Central memory CD8-positive, alpha-beta T cell (primary cell): ENCODE measurements at places on chromosomes 1 and 21.

- no peak for DNase-seq
Observed at GRCh38 chr21:36582271-36582670, 102.3 kb upstream of the CLDN14 start.

DNA sequence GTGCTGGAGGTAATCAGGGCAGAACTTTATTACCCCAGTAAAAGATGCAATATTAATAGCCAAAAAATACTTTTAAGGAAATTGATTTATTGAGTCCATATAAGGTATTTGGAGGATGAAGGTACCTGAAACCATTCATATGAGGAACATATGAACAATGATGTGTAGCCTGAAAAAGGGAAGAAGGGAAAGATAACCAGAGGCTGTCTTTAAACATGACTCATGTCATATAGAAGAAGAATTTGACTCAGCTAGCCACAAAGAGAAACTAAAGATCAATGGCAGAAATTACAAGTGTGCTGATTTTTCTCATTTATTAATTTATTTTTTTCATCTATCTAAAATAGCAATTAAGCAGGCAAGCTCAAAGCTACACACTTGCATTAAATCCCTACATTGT lies 136.2 kb upstream of the DUSP10 start:
- no peak for DNase-seq

DNA sequence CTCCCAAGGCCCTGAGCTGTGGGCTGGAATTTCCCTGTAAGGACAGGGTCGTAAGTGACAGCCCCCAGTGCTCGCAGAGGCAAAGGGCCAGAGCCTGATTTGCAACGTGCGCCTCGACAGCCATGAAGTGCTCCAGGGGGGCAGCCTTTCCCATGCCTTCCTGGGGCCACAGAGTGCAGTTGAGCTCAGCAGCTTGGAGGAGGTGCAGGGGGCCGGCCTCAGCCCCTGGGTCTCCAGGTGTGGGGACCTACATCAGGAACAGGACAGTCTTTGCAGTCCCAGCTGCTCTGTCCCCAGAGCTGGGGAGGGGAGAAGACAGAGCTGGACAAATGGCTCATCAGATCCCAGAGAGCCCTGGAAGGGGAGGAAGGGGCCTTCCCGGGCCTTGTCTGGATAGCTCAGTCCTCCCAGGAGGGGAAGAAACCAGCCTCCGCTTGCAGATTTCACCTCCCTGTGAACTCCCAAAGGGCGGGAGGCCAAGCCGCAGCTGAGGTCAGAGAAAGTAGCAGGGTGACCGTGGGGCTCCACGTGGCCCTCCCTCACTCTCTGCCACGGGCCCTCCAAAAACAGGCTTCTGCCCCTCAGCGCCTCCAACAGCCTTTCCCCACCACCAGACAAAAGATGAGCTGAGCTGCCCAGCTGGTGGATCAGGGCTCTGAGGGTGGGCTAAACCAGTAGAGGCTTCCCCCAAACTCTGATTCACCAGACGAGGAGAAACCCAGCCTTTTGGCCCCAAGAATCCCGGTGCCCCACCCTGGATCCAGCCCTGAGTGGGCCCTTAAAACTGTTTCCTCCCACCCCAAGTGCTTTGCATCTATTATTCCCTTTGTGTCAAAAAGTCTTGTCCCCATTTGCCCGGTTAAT lies 76.5 kb downstream of the DHRS3 start:
- DNase-seq = no peak

DNA sequence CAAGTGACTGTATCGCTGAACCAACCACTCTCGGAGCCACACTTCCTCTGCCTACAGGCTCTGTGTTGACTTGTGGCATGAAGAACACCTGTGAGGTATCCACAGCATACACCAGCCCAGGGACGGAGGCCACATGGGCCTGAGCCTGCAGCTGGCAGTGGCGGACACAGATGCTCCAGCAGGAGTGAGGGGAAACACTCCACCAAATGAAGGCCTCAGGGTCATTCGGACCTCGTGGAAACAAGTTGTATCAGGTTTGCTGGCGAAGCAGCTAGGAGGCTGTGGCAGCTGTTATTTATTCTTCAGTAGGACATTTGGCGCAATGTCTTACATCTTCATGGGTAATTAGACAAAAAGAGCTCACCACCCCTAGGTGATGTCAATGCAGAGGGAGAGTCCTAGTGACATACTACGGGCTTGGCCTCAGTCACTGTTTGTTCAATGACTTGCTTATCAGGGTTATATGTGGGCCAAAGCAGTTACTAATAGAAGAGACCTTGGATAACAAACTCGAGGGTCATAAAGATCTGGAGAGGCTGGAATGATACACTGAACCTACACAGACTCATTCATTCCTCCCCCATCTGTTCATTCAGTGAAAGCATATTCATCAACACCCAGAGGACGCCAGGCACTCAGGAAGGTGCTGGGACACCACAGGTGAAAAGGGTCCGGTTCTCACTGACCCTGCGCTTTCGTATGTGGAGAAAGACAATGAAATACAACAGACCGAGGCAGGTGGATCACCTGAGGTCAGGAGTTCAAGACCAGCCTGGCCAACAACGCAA lies 11.6 kb upstream of the ETS2 start:
- no peak for DNase-seq

DNA sequence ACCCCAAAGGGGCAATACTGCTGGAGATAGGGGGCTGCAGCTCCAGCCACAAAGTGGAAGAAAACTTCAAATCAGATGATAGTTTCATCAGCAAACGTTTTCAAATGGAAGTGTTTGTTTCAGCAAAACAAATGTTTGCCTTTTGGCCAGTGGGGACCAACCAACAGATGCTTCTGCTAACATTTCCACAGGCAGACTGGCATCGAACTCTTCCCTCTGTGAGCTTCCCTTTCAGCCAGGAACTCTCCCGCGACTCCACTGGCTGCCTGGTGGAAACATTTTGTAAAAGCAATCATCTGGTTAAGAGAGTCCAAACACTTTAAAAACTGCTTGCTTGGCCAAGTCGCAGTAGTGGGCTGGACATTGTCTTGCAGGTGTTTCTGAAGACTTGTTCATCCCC lies 30.7 kb downstream of the CENPF start:
- DNase-seq = no peak

GRCh38 chr1:84289169-84289785 lies 12.2 kb upstream of the SAMD13 start:
- DNase-seq = no peak

- DNase-seq = no peak
Observed at GRCh38 chr1:226664413-226665101, 74.5 kb downstream of the ITPKB start.

DNA sequence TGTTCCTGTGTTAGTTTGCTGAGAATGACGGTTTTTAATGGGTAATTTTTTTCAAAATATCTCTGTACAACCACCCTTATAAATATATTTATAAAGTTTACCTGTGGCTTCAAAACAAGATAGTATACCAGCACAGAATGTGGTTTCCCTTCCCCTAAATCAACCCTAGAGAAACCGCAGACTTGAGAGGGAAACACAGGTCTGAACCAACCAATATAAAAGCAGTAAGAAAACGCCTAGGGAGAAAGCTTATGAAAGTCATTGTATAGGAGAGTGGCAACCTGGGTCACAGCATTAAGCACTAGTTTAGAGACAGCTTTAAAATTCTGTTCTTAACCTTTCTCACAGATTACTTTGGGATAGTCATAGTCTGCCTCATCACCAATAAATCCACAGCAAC lies 180.6 kb upstream of the LHX8 start:
- DNase-seq = no peak

DNA sequence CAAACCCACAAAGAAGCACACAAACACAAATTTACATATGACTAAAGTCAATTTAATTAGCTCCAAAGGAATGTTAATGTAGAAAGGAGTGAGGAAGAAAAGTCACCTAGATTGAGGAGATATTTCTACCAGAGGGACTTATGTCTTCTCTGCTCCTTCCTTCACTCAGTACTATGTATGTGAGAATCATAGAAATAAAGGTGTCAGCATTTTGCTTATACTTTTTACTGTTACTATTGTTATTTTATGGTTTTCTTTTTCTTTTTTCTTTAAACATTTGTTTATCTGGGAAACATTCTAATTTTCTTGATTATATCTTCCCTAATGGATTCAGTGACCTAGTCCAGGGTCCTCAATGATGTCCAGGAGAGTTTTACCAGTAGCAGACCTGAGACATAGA lies 511.9 kb upstream of the NCAM2 start:
- no peak for DNase-seq

DNA sequence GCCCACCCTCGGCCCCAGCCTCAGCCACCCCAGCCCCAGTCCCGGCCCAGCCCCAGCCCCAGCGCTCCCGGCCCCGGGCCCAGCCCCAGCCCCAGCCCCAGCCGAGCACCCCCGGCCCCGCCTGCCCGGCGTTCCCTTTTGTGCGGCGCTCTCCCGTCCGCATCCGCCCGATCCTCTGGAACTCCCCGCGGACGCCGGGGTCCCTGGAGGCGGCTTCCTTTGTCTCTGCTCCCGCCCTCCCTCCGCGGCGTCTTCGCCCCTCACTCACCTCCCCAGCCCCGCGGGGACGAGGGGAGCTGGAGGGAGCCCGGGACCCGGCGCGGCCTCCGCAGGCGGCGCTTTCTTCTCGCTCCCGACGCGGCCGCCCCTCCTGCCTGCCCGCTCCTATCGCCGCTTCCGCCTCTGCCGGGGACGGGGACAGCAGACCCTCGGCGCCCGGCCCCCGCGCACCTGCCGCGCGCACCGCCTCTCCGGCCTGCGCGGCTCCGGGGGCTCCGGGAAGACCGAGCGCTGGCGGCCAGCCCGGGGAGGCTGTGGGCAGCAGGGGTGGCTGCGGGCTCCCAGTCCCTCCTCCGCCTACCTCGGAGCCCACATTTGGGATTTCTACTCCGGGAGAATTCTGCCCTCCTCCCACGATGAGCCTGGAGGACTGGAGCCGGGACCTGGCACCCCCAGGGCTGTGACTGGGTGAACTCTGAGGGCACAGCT lies 14.0 kb downstream of the AGRN start:
- no peak for DNase-seq

GRCh38 chr1:117563492-117563875 lies 42.4 kb upstream of the TENT5C start:
- DNase-seq = no peak

- DNase-seq = no peak
Observed at GRCh38 chr1:171221665-171222591, 26.4 kb upstream of the FMO1 start.

DNA sequence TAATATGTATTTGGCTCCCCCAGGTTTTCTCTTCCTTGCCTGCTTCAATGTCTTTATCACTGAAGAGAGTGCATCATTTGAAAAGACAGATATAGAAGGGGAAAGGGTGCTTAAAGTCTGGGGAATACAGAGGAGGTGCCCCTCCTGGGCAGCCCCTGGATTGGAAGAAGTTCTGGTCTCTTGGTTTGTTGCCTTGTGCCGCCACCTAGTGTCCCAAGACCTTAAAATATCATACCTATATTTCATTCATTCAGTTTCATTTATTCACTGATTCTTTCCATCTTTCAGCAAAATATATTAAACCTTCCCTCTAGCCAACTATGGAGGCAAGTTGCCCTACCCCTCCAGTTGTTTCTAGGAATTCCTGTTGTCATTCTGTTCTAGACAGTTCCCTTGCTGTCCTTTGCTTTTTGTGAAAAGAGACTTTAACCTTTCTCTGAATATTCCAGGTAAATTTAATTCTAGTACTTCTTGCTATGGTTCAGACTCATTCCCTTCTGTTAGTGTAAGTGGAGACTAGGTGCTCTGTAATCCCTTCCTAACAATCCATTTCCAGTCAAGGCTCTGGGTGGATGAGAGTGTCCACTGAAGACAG lies 56.1 kb downstream of the MEF2D start:
- no peak for DNase-seq

DNA sequence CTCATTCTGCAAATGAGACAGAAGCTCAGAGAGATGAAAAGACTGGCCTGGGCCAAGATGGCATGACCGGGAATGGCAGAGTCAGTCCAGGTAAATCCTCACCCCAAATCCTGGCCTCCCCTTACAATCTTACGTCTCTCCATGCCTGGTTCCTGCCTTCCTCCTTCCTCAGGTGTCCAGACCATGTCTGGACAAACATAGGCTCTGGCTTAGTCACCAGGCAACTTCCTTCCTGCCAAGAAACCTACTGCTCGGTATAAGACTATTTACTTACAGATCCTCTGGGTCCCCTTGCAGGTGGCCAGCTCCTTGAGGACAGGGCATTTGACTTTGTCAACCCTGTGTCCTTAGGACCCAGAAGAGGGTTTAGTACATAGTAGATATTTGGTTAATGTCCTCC lies 69.4 kb upstream of the ROR1 start:
- DNase-seq = no peak

GRCh38 chr1:183239220-183239742 lies 53.2 kb downstream of the LAMC2 start:
- DNase-seq = no peak

DNA sequence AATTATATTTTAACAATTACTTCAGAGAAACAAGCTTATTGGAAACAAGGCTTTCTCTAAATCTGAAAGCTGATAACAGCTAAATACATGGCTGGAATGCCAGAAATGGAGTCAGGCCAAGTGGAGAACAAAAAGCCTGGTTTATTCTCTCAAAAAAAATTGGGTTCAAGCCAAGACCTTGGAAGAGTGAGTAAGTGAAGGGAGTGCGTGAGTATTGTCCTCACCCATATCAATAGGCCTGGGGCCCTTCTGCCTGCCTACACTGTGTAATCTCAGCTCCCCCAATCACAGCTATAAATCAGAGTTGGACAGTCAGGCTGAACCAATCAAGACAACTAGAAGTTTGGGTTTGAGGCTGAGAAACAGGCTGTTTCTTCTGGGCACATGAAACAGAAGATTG lies 7.4 kb downstream of the KYAT3 start:
- no peak for DNase-seq

- no peak for DNase-seq
Observed at GRCh38 chr21:34668803-34669148, at the start of gene CLIC6. Gene CLIC6, plus strand, starts transcription at chr21:34668994. Its CDS starts 395 bp downstream, at chr21:34669389.
